ENCODE measurements at places on chromosomes 16 and 17.

DNA sequence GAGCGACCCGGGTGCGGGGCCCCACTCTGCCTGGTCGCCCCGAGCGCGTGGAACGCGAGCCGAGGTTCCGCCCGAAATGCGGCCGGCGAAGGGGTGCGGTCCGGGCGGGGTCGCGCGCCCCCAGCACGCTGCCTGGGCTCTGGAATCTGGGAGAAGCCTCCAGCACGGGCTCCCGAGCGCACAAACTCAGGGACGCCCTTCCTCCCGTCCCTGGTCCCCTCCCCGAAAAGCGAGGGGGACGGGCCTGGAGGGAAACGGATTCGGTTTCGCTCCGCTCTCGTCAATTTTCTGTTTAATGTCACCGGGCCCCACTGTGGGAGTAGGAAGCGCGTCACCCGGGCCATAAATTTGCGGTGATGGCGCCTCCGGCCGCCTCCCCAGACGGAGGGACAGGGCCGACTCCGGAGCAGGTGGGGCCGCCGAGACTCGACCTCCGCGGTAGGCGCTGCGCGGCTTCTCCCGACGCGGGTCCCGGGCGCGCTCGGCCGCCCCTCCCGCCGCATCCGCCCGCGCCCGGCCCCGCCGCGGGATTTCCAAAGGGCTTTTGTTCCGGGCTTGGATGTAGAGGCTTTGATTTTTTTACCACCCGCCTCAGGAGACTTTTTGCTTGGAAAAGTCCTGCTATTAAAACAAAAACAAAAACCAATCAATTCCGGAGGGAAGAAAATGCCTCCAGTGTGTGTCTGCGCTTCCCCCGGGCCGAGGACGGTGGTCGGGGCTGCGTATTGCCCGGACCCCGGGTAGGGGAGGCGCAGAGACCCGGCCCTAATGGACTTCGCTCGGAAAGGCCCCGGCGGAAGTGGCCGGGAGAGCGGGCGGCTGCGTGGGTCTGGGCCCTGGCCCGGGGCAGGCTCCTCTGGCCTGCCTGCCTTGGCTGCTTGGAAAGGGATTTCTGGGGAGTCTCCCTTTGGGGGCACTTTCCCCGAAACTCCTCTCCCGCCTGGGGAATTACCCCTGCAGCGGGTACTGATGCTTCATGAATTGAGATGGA, 7.9 kb upstream of the BAHCC1 start:
- DNase-seq = peak; percentile 75

DNA sequence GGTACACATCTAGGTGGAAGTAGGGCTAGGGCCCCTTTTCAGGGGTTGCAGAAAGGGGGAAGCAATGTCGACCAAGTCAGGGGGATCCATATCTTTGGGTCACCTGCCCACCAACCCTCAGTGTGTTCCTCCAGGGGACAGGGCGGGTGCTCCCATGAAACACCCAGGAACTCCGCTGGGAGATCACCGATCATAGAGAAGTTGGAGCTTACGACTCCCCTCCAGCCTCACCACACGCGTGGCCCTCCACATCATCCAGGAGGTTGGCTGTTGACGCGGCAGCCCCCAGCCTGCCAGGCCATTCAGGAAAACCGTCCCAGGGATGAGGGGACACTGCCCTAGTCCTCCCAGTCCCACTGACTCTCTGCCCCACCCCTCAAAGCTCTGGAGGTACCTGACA, 17.3 kb upstream of the MRPS23 start:
- no peak for DNase-seq

GRCh38 chr16:6335072-6335471, 997.6 kb upstream of the RBFOX1 start:
- no peak for DNase-seq

DNA sequence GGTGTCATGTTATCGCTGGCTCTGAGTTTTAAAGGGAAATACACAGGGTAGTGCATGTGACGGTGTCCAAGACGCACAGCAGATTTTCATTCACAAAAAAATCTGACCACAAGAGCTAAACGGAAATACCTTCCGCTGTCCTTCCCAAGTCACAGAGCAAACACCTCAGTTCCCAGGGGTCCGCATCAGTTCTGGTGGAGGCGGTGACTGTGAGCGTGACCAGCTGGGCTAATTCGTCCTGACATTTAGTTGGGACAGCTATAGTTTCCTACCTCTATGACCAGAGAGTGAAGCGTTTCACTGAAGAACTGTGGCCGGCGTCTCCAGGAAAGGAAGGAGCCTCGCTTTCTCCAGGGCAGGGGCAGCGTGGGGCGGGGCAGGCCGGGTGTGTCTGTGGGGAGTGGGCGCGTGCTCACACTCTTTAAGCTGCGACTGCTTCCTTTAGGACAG, 10.5 kb upstream of the FASN start:
- DNase-seq = no peak

- peak; percentile 20 for DNase-seq
These were observed 57.3 kb downstream of the MGAT5B start for GRCh38 chr17:76925441-76925891.

DNA sequence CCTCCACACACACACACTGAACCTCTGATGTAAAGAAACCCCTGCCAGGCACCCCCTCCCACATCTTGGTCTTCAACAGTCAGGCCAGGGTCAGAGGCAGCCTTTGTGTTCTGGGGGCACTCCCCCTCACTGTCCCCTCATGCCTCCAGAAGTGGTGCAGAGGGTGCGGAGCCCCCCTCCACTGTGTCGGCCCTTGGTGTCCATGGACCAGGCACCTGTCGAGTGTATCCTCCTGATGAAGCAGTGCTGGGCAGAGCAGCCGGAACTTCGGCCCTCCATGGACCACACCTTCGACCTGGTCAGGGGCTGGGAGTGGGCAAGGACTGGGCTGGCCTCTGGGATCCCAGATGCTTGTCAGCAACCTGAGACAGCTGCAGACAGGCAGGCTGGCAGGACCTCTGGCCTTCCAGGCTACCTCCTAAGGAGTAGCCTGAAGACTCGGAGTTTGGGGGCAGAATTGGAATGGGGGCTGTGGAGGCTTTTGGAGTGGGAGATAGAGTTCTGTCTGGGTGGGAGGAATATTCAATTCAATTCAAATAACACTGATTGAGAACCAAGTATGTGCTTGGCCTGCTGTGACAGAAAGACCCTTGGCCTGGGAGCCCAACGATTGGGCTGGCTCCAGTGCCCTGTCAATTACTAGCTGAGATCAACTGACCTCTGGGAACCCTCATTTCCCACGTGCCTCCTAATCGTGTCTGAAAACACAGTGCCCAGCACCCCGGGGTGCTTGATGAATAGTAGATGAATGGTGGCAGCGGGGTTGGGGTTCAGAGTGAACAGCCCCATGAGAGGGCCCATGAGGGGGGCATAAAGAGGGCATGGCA, 11.5 kb downstream of the GUCY2D start:
- no peak for DNase-seq

DNA sequence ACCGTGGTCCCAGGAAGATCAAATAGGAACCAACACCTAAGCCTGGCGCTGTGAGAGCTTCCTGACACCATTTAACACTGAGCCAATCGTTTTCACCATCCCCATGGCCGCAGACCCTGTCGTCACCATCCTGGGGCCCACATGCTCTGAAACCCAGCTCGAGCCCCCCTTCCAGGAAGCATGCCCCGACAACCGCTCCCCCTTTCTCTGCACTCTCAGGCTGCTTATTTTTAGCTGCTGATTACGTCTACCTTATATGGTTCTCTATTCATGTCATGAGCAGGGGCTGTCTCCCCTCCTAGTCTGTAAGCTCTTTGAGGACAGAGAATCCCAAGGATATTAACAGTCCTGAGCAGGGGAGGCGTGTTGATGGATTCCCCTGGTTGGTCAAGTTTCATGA, 10.5 kb downstream of the SRL start:
- DNase-seq = no peak

DNA sequence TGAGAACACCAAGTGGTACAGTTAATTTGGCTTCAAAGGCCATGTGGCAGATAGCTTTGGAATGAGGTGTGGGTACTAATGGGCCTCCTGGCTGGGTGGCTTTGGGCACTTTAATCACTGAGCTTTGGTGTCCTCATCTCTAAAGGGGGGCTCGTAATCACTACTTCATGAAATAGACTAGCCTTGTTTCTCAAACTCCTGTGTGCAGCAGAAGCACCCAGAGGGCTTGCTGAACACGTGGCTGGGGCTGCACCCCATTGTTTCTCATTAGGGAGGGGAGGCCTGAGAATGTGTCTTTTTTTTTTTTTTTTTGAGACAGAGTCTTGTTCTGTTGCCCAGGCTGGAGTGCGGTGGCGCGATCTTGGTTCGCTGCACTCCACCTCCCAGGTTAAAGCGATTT, 5.8 kb downstream of the EPN2 start:
- DNase-seq = no peak

GRCh38 chr17:80931421-80932265, 60.0 kb upstream of the CHMP6 start:
- DNase-seq = peak; percentile 90

Measured in fibroblast of skin of right biceps (primary cell).